Osteoblast (primary cell): ENCODE measurements at places on chromosomes 6 and 20. TPM values are rescaled to one million over a fixed set of nuclear protein-coding genes. Genes with fewer than 3 reads are reported as not detected.

GRCh38 chr6:168927026-168927425, 326.6 kb downstream of the THBS2 start:
- no peak for DNase-seq

DNA sequence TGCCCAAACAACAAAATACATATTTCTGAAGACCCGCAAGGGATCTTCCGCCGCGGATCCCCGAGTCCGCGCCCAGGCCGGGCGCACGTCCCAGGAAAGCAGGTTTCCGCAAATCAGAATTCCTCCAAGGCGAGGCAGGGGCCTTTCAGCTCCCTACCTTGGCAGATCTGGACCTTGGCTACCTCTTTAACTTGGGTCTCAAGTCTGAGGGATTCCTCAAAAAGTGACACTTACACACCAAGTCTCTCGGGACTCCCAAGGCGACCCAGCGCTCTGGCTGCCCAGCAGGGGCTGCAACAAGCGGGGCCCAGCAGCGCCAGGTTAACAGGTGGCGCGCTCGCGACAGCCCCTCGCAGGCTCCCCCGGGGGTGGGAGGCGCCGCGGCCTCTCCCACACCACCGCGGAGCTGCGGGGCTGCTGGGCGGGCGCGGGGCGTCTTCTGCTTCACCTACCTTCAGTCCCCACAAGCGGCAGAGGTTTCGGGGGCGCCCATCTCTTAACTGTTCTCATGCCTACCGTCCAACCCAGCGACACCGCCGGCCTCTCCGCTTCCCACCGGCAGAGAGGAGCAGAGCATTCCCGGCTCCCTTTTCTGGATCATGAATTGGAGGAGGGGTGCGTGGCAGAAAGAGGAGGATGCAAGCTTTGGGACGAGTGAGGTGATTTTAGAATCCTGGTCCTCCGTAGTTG, 414 bp downstream of the SIM1 start:
- DNase-seq, result peak; percentile 52

- no peak for DNase-seq
Observed at GRCh38 chr6:113629975-113630737, 227.0 kb upstream of the MARCKS start.

GRCh38 chr6:118565311-118565960, 17.3 kb downstream of the PLN start:
- peak; percentile 45 for DNase-seq

DNA sequence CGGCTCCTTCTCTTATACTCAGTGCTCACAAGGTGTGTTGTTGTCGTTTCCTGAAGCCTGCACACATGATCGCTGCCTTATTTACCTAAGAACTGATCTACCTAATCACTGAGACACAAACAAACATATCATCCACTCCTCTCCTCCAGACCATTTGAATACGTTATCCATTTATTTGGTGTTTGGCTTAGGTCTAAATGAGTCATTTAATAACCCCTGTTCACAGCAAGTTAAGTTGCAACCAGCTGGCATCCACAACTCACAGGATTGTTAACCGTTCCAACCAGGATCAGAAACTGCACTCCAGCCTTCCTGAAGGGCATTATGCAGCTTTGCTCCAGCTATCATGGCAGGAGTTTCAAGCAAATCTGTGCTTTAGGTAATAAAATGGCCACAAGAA, 511.1 kb upstream of the MAP3K7 start:
- no peak for DNase-seq

DNA sequence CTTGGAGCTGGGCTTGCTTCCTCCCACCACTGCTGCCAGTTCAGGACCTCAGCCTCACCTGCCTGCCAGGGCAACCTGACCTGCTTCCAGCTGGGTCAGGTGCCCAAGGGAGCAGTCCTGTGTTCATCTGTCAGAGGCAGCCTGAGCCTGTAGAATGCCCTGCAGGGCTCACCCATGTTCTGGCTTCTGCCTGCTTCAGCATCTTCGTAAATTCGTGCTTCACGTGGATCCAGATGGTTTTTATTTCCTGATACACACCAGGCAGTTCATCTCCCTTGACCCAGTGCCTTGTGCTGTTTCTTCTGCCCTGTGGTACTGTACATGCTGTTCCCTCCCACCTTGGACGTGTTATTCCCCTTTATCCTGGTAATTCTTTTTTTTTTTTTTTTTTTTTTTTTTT, 50.2 kb downstream of the ARID1B start:
- DNase-seq, result no peak

GRCh38 chr6:32854376-32855178, 585 bp downstream of the PSMB9 start:
- peak; percentile 87 for DNase-seq

DNA sequence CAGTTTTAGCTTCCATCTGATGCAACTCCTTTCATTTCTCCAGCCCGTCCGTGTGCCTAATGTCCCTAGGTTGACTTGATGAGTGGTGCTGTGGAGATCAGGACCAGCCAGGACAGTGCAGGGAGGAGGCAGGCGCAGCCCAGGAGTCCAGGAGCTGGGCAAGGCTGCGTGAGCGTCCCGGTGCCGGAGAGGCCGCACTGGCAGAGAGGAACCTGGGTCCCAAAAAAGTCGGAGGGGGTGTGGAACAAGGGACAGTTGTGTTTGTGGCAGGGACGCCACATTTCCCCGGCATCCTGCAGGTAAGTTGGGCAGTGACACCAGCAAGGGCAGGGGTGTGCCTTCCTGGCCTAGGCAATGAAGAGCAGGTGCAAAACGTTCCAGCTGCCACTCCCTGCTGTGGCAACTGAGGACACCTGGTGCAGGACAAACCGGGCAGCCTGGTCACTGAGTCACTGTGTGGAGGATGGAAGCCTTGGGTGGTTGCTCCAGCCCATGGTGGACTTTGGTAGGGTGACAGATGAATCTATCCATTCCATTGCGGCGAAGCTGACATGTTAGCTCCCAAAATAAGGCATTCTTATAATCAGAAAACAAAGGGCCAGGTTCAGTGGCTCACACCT, 53.2 kb downstream of the RAMACL start:
- DNase-seq, result no peak

DNA sequence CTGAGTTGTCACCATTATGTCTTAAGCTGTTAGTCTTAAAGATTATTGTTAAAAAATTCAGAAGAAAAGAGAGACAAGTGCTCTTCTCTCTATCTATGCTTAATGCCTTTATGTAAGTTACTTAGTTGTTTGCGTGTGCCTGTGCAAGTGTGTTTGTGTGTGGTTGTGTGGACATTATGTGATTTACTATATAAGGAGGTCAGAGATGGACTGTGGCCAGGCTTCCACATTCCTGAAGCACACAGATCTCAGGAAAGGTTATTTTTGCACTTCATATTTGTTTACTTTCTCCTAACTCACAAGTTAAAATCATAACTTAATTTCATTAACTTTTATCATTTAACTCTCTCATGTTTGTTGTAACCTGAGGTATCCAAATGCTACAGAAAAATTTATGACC, 14.5 kb downstream of the ENPP4 start:
- DNase-seq, result no peak

DNA sequence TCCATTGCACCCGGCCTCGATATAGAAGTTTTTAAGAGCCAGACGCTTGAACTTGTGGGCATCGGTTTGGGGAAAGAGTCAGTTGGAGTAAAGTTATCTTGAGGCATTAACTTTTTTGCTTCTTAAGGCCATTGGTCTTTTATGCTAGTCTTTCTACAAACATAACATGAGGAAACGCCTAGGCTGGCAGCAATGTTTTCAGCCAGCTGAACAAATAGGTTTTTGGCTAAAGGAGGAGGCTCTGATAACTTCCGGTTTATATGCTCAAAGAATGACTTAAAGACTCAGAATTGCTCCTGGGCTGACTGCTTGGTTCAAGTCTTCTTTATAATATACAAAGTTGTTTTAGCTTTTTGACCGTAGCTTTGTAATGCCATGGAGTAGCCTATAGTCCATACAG, 46.2 kb downstream of the HLA-C start:
- DNase-seq, result no peak

The RIPPLY2 gene
- total RNA-seq, result under 0.01 TPM in 1 of 2 replicates, not detected in the other

The ARMH2 gene
- not detected in 2 replicates for total RNA-seq

The WFDC11 gene
- not detected in 2 replicates for total RNA-seq

The RBPJL gene
- total RNA-seq, result not detected in 2 replicates

The ULBP1 gene
- 0.72 and 0.88 TPM in 2 replicates for total RNA-seq

The PDE7B gene
- 25.3 and 33.9 TPM in 2 replicates for total RNA-seq

The PPP1R11 gene
- total RNA-seq, result 35.1 TPM in 2 replicates
